Peyer's patch (tissue), 4 donors: ENCODE measurements at places on chromosomes 1 and 21. TPM values are rescaled to one million over a fixed set of nuclear protein-coding genes. Genes with fewer than 3 reads are reported as not detected.

Gene LINGO4
- 1.1 TPM for total RNA-seq

- H3K36me3 ChIP-seq, result no peaks in the 10 kb centered on the region
- no peaks in the 10 kb centered on the region for H3K4me1 ChIP-seq
- no peaks in the 10 kb centered on the region for H3K27me3 ChIP-seq
- no peak overlapping the region for H3K27ac ChIP-seq
- no peak for DNase-seq
Observed at GRCh38 chr1:22171951-22172715, 29.2 kb upstream of the WNT4 start.

DNA sequence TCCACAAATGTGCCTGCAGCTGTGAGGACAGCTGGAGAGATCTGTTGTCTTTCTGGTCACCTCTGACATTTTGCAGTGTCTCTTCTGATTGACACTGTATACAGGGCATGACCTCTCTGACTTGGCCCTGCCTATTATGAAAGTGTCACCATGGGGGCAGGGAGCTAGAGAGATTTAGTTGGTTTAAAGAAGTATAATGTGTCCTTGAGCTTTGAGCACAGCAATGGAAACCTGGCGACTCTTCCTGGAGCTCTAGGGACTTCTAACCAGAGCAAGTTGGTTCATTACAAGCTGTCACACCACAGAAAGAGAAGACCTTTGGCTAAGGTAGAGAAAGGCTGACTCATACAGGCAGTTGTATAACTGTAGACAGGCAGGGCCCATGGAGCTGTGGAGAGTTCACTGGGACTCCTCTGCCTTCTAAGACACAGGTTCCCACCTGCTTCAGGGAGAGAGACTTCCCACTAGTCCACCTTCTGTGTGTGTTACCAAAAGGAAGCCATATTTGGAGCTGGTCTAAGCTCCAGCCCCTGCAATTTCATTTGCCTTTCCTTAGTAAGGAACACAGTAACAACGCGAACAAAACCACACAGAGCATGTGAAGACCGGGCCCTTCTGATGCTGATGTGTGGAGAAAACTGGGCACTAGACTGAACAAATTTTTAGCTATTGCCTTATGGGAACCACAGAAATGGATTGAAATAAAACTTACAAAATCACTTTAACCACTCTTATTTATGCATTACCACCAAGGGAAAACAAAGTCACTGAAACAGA, 90.5 kb upstream of the ADAR start:
- peak; percentile 60 for DNase-seq
- no peak overlapping the region for H3K4me3 ChIP-seq

- no peak overlapping the region for H3K27ac ChIP-seq
- H3K36me3 ChIP-seq, result no peaks in the 10 kb centered on the region
- no peak for DNase-seq
- H3K27me3 ChIP-seq, result no peaks in the 10 kb centered on the region
- H3K4me3 ChIP-seq, result no peak overlapping the region
- H3K4me1 ChIP-seq, result no peaks in the 10 kb centered on the region
Observed at GRCh38 chr1:32242341-32242851, 4.6 kb upstream of the FAM167B start.

Gene ITLN1
- total RNA-seq, result 21.5 TPM

- no peaks in the 10 kb centered on the region for H3K36me3 ChIP-seq
- no peaks in the 10 kb centered on the region for H3K27me3 ChIP-seq
- H3K4me3 ChIP-seq, result no peak overlapping the region
- H3K27ac ChIP-seq, result no peak overlapping the region
- DNase-seq, result no peak
Observed at GRCh38 chr1:100448366-100448765, 89.6 kb upstream of the GPR88 start.

DNA sequence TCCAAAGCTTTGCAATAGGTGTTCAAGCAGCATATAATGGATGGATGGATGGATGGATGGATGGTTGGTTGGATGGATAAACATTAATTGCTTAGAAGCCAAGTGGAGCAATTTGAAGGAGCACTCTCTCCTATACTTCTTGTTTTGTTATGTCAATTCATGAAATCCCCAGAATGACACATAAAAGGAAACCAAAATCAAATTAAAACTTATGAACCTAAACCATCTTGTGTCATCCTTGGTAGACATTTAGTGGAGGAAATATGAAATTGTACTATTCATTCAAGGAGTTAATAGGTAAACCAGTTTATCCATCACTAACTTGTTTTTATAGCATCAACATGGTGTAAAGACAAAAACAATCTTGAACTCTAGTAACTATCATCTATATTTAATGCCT, 122.5 kb downstream of the NR5A2 start:
- no peak for DNase-seq
- no peaks in the 10 kb centered on the region for H3K27me3 ChIP-seq
- H3K27ac ChIP-seq, result no peak overlapping the region
- no peaks in the 10 kb centered on the region for H3K4me1 ChIP-seq
- H3K36me3 ChIP-seq, result peaks cover 4% of the 10 kb centered on the region

GRCh38 chr1:166026555-166026954, 140.2 kb downstream of the FAM78B start:
- H3K27me3 ChIP-seq, result no peaks in the 10 kb centered on the region
- H3K4me3 ChIP-seq, result no peak overlapping the region
- DNase-seq, result no peak
- H3K36me3 ChIP-seq, result no peaks in the 10 kb centered on the region
- no peaks in the 10 kb centered on the region for H3K4me1 ChIP-seq

- no peaks in the 10 kb centered on the region for H3K4me1 ChIP-seq
- H3K27me3 ChIP-seq, result no peaks in the 10 kb centered on the region
- no peak for DNase-seq
- no peaks in the 10 kb centered on the region for H3K36me3 ChIP-seq
Observed at GRCh38 chr1:193919827-193920226, 733.4 kb upstream of the B3GALT2 start.

- H3K27me3 ChIP-seq, result no peaks in the 10 kb centered on the region
- H3K4me3 ChIP-seq, result no peak overlapping the region
- no peak overlapping the region for H3K27ac ChIP-seq
- DNase-seq, result no peak
Observed at GRCh38 chr1:219701476-219701875, 88.6 kb upstream of the ZC3H11B start.

DNA sequence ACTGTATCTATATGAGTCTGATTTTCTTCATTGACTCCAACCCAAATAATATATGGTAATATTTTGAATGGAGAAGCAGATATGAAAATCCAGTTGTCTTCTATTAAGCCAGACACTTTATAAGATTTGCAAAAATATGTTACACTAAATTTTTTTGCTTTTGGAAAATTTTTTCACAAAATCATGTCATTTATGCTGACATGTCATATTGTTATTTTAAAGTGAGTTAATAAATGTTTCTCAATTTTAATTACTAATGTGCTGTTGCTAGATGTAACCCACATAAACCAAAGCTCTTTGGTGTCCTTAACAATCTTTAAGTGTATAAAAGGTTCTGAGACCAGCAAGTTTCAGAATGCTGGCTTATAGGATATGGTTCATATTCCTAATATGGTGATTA, 142.5 kb downstream of the HS2ST1 start:
- H3K36me3 ChIP-seq, result no peaks in the 10 kb centered on the region
- H3K27ac ChIP-seq, result no peak overlapping the region
- H3K4me1 ChIP-seq, result peaks cover 3% of the 10 kb centered on the region
- H3K4me3 ChIP-seq, result no peak overlapping the region

DNA sequence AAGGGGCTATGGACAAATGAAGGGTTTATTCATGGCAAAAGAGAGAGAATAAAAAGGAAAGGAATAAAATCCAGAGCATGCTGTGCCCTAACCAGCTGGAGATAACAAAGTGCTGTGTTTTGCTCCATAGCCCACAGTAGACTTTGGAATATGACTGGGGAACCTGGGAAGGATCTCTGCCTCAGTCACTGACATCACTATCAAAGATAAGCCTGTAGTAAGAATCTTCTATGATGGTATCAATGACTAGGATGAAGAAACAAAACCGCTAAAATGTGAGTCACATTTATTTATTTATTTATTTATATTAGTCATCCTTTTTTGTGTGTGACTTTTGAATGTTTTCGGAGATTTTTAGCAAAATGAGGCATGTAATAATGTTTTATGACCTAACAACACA, 56.3 kb downstream of the NVL start:
- H3K4me1 ChIP-seq, result peaks cover 15% of the 10 kb centered on the region
- no peaks in the 10 kb centered on the region for H3K27me3 ChIP-seq
- no peak for DNase-seq
- no peak overlapping the region for H3K4me3 ChIP-seq

DNA sequence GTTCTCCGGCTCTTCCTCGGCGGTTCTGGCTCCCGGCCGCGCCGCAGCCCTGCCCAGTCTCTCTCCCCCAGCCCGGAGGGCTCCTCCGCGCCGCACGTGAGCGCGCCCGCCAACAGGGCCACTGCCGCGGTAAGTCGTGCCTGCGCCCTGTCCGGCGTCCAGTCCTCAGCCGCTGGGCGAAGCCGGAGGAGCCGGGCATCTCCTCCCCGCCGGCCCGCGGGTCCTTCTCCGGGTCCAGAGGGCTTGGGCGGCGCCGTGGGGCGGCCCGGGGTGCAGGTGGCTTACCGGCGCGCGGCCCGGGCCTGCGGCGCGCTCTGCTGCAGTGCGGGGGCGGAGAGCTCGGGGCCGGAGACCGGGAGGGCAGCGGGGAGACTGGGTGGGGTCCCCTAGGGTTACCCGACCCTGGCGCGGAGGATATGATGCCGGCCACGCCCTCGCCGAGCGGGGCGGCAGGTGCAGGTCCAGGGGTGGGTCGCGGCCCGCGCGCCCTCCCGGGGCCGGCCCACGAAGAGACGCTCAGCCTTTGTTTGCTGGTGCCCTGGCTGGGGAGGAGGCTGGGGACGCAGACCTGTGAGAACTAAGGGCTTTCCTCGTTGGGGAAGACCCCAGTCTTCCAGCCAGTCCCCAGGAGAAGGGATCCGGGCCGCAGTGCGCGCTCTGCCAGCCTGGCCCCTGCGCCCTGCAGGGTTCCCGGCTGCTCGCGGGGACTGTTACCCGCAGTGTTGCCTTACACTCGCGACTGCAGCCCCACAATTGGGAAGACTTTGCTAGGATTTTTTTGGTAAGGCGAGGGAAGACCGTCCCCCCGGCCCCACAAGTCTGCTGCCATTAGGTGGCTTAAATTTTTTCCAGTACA, at the start of gene DOP1B:
TSS of gene DOP1B (plus strand) at position 10 of the 856 bp plus-strand sequence. CDS start 7,910 bp downstream, outside the sequence.
- H3K27me3 ChIP-seq, result no peaks in the 10 kb centered on the region
- no peak for DNase-seq
- peak within 1 kb of the TSS; percentile 91 for H3K27ac ChIP-seq
- no peaks in the 10 kb centered on the region for H3K36me3 ChIP-seq
